Kidney (tissue), 22 donors: ENCODE measurements at places on chromosomes 3 and 15. TPM values are rescaled to one million over a fixed set of nuclear protein-coding genes. Genes with fewer than 3 reads are reported as not detected.

Gene HMG20A
- 16.8 TPM for polyA plus RNA-seq

Gene EFL1
- 9.2 TPM for polyA plus RNA-seq

Gene CPA3
- polyA plus RNA-seq = not detected

- DNase-seq = no peak
Measured at GRCh38 chr3:70816346-70816745, 503.9 kb upstream of the MDFIC2 start.

- DNase-seq = no peak
Measured at GRCh38 chr3:193134856-193135255, 106.2 kb upstream of the PLAAT1 start.

- DNase-seq = no peak
Measured at GRCh38 chr15:93983526-93983925, 247.8 kb upstream of the MCTP2 start.
